NCI-H446 (cell line): ENCODE measurements at places on chromosomes 5 and 9.

GRCh38 chr5:84298628-84299027, 86.1 kb downstream of the EDIL3 start:
- no peak for DNase-seq

DNA sequence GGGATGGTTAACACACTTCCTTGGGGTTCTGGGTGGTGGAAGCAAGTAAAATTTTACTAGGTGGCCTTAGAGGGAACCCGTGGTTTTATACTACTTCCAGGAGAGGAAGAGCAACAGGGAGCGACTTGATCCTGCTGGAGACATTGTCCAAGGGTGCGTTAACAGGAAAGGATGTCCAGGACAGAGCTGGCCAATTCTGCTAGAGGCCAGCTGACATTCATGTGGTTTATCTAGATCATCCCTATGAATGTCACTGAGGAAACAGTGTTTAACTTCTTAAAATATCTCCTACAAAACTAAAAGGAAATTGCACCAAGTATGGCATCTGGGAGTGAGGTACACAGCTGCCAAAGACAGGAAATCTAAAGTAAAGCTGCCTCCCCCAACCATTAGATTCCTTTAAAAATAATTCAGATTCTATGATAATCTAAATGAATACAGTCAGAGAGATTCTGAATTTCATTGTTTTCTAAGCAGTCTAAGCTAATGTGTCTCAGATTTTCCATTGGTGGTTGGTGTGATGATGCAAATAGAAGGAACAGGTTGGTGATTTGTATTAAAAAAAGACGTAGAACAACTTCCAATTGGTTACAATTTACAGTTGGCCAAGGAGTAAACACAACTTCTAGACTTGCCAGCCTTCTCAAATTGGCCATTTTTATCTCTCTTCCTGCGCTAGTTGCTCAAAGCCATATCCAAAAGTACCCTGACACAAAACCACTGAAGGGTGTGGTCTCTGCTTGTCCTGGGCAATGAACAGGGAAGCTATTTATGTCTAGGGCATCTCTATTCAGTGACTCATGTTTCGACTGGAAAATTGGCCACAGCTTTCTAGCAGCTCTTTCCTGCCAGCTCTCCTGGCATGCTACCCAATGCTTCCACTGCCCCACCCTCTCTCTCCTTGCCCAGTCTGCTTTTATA, 574.7 kb upstream of the MEF2C start:
- DNase-seq = peak; percentile 88

DNA sequence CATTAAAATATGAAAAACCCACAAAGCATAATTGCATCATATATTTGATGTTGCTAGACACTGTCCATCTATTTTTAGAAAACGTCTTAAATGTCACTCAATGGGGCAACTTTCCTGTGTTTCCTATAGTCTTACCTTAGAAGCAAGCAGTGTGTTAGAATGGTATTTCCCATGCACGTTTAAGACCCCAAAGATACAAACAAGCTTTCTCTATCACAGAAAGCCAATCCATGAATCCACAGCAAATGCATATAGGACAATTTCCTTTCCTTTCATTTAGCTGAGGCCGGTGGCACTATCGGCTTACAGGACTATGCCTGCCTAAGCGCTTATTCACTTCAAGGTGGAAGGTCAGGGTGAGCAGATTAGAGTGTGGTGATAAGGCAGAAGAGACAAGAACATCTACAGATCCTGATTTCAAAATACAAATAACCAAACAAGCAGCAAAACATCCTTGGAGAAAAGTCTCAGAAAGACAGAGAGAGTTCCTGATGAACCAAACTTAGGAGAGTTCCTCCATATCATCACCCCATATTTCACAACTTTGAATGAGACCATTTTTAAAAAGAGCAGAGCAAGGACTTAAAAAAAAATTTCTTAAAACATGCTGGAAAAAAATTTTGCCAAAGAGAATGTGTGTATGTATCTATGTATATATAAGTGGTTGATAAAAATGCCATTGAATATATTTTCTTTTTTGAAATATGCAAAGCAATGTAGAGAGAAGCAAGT, 57.2 kb downstream of the MEF2C start:
- no peak for DNase-seq

DNA sequence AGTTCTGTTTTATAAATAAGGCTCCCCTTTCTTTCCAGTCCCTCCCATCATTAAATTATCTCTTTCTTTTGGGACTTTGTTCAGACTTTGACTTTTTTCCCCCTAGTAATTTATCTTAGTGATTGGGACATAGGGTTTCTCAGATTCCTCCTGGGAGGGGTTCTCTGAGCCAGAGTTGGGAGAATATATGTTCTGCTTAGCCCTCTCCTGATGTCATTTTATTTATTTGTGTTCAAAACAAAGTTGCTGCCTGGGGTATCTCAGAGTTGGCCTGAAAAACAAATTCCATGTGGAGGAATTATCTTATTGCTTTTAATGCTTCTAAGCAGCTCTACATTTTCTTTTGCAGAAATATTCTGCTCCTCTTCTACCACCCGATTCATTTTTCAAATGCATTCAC, 211.0 kb downstream of the PCSK5 start:
- DNase-seq = no peak

GRCh38 chr5:116557669-116558271, 16.9 kb downstream of the SEMA6A start:
- DNase-seq = peak; percentile 40

DNA sequence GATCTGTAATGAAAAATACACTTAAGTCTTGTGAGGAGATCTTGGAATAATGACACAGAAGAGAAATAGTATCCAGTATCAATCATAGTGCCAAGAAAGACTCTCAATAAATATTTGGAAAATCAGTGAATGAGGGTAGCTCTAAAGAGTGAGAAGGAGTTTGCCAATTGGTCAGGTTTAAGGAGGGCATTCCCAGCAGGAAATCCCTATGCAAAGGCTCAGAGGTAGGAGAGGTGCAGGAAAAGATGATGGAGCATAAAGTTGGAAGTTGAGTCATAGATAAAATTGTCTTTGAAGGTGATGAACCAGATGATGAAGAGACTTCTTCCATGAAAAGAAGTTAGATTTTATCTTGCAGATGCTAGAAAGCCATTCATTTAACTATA, 27.8 kb downstream of the TNPO1 start:
- DNase-seq = no peak

DNA sequence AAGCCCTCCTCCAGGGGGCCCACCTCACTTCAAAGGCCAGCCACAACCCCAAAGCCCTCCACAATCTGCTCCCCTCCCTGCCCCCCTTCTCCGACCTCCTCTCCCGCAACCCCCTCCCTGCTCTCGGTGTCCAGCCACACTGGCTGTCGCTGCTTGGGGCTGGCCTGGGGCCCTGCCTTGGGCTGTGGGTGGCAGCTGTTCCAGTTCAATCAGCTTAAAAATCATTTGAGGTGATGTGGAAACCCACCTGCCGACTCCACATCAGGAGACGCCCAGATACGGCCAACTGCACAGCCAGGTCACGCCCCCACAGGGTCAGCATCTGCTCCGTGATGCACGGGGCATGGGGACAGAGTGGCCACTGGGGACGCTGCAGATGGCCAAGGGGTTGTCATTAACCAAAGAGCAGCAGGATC, 107.0 kb upstream of the MVB12B start:
- no peak for DNase-seq

DNA sequence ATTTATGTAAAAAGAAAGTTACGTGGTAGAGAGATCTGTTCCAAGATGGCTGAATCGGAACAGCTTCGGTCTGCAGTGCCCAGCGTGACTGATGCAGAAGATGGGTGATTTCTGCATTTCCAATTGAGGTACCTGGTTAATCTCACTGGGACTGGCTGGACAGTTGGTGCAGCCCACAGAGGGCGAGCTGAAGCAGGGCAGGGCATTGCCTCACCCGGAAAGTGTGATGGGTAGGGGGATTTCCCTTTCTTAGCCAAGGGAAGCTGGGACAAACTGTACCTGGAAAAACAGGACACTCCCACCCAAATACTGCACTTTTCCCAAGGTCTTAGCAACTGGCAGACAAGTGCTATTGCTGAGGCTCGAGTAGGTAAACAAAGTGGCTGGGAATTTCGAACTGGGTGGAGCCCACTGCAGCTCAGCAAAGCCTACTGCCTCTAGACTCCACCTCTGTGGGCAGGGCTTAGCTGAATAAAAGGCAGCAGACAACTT, 13.1 kb upstream of the HSD17B4 start:
- no peak for DNase-seq

- no peak for DNase-seq
Measured at GRCh38 chr9:122106576-122106975, 13.5 kb upstream of the TTLL11 start.

DNA sequence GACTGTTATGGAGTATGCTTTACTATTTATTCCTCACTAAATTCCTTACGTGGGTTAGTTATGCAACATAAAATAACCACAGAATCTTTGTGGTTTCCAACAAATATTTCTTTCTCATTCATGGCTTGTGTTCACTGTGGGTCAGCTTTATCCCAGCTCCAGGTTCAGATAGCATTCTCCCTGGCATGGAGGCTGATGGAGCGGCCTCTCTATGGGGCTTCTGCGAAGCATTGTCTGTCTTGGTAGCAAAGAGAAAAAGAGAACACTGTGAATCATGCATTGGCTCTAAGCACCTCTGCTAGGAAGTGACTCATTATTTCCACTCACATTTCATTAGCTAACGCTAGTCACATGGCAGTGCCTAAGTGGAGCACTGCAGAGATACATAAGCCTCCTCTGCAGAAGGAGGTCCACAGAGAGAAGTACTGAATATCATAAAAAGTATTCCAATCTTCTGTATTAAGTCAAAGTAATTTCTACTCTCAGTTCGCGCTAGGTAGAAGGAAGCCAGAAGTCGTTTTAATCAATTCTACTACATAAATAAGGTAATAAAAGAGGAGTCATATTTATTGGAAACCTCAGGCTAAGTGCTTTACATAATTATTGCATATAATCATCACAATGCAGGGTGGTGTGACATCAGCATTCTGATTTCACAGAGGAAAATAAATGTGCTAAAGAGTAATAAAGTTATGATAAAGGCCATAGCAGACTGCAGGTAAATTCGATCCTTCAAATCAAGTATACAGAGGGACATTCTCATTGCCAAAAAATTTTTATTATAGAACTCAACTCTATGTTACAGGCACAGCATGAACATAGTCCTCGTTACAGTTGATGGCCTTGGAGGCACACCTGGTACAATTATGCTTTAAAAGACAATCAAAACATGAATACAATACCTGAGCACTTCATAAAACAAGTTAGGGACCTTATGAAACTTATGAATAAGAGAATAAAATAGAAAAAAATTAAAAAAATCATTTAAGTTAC, 531.1 kb downstream of the CETN3 start:
- no peak for DNase-seq

GRCh38 chr5:154756009-154756867, 1.1 kb downstream of the LARP1 start:
- DNase-seq = no peak

DNA sequence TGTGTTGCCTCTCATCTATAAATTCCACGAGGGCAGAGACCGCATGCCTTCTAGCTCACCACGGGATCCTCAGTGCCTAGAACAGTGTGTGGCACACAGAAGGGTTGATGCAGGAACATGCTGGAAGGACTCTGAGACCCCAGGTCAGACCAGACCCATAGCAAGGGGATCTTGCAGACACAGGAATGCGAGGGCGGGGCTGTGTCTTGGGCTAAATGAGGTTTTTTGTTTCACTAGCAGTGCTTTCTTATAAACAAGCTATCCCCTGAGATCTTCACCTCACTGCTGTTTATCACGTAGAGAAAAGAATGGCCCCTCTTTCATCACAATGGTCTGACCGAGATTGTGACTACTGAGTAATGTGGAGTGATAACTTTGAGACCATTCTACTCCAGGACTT, 122.4 kb downstream of the IRX2 start:
- no peak for DNase-seq

DNA sequence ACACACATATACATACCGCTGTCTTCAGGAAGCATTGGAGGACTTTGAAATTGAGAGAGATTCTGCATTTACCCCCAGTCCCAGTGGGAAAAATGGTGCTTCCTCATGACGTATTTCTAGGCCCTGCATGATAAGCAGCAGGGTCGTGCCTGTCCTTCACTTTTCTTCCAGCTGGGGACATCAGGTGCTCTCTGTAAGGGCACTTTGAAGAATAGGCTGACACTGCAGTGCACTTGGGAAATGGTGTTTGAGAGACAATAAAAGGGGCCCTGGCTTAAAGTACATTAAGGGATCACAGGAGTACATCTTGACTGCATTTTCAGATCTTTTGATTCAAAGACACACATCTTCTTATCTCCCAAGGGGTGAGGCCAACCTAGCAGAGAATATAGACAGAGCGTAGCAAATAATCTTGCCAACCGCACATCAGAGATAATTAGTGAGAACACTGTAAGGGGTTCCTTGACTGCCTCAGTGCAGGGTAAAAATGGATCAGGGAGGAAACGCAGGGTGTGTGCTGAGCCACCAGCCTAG, 437.9 kb downstream of the CSNK1G3 start:
- DNase-seq = no peak

GRCh38 chr9:110192531-110193261, 15.3 kb downstream of the C9orf152 start:
- DNase-seq = no peak

DNA sequence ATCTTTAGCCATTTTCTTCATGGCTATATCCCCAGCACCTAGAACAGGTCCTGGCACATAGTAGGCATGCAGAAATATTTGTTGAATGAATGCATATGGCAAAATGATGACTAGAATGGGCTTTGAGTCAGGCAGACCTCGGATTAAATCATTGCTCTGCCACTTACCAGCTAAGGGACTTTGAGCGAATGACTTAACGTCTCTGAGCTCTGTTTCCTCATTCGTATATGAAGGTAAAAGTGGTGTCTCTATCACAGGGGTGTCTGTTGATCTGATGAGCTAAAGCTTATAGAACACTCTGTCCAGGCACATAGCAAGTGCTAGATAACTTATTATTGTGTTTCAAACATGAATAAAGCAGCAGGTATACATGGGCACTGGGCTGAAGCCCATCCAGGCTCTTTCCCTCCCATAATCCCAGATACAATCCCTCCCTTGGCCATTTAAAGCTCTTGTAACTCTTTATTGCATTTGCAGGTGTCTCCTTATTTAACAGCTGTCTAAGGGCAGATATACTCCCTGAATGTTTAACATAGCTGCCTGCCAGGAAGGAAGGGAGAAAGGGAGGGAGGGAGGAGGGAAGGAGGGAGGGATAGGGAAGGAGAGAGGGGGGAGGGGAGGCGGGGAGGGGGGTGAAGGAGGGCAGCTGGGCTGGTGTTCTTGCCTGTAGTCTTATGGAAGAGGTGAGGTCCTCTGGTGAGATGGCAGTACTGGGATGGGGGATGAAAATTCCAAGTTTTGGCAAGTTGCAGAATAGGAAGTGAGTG, 23.2 kb upstream of the STXBP1 start:
- DNase-seq = no peak

GRCh38 chr5:4700069-4700468, 440.1 kb upstream of the ADAMTS16 start:
- DNase-seq = no peak

- peak; percentile 66 for DNase-seq
Measured at GRCh38 chr9:20728493-20729220, 44.6 kb downstream of the FOCAD start.

DNA sequence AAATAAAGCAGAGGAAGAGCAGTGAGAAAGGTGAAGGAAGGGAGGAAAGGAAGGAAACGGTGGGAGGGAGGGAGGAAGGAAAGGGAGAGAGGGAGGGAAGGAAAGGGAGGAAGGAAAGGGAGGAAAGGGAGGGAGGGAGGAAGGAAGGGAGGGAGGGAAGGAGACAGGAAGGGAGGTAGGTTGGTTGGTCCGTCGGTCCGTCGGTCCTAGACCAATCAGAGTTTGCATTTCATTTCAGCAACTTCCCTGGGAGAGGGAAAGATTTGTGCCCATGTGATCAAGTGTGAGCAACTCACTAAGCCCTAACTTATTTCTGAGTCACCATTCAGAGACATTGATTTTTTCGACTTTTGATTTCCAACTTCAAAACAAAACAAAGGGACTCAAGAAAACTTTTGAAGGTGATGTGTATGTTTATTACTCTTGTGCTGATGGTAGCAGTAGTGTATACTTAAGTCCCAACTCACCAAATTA, 18.8 kb downstream of the NANS start:
- DNase-seq = no peak
